Activated naive CD8-positive, alpha-beta T cell treated with anti-CD3 and anti-CD28 coated beads for 36 hours (primary cell): ENCODE measurements at places on chromosomes 13 and 19. TPM values are rescaled to one million over a fixed set of nuclear protein-coding genes. Genes with fewer than 3 reads are reported as not detected.

- peak; percentile 38 for DNase-seq
These were observed 5.6 kb downstream of the GFY start for GRCh38 chr19:49430678-49431329.

DNA sequence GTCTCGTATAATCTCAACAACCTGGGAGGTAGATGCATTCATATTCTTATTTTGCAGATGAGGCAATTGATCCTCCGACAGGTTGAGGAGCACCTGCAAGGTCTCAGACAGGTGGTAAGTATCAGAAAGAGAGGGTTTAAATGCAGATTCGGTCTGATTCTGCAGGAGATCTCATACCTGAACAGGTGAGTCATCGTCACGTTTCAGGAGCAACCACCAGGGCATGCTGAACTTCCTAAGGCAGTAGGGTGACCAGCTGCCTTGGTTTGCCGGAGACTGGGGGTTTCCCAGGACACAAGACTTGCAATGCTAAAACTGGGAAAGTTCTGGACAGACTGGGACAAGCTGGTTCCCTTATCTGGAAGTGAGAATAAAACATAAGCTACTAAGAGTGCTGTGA lies 68.8 kb upstream of the TSHZ3 start:
- no peak for DNase-seq

GRCh38 chr13:36870050-36870692 lies 49.9 kb downstream of the SMAD9 start:
- no peak for DNase-seq

DNA sequence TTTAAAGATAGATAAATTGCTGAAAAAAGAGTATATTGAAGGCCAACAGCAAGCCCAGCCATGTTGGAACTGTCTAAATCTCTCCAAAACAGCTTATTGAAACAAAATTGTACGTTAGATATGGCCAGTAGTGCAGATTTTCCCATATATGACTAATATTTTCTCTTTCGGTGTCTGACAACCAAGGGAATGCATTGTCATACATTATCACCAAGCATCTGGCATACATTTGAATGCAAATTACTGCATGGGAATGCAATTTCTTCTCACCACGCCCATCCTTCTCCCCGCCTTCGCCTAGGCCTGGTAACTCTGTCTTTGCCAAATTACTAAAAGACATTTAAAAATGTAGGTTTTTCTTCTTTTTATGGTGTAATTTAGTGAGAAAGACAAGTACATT lies 32.5 kb upstream of the IRS2 start:
- DNase-seq, result no peak

DNA sequence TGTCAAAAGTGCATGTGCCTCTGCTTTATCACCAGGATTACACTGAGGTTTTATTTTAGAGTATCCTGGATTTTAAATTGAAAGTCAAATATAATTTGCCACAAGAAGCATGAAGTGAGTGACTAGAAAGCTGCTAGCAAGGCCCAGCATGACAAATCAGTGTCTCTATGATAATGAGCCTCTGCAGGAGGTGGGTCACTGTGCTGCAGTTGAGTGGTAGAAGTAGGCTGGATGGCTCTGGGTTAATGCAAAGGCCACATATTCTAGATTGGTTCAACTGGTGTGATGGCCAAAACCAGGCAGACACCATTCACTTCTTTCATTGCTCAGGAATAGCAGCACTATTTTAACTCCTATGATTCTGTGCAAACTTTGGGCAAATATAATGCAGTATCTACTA lies 491.5 kb downstream of the OLFM4 start:
- DNase-seq, result no peak

GRCh38 chr19:15123900-15124299 lies 16.7 kb downstream of the SYDE1 start:
- no peak for DNase-seq

DNA sequence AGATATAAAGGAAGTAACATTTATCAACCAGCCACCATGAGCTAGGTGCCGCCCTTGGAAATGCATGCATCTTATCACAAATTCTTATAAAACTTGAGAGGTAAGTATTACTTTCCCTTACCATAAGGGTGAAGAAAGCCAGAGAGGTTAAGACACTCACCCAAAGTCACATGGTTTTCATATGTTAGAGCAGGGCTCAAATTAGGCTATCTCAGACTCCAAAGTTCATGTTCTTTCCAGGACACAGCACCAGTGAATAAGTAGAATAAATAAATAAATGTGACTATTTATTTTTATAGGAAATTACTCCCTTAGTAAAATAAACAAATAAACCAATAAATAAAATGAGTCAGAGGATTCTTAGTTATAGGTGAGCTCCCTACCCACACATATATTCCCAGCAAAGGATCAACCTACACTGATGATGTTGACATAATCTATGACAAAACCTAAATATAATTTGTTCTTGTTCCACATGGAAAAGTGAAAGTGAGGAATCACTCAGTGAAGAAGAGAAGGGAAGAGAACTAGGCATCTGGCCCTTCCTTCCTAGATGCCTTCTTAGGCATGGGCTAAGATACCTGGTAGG lies 27.2 kb downstream of the SPRY2 start:
- DNase-seq, result no peak

GRCh38 chr13:94419925-94420305 lies 59.6 kb downstream of the DCT start:
- no peak for DNase-seq

DNA sequence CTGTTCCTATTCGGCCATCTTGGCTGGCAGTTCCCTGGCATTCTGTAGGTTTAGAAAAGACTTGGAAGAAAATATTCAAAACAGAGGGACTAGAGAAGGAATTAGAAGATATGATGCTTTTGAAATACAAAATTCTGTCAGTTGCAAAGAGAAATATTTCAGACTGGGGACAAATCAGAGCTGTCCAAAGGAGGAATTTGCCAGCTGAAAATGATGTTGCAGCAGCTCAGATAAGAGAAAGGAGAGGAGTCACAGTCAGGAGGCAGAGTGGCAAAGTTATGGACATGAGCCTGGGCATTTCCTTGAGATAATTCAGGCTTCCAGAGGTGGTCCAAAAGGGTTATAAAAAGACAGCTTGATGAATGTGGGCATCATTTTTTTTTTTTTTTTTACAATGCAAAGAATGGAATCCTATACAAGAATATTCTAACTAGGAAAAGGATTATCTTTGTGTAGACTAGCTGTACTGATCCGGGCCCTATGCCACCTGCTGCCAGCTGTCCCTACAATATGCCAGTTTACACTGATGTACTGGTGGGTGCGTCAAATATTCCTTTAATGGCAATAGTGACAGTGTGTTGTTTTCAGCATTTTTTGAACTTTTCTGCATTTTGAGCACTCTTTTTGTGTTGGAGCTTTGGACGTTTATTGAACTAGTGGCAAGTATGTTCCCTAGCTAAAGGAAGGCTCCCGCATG lies 31.8 kb upstream of the CBY2 start:
- no peak for DNase-seq

GRCh38 chr19:12202250-12202649 lies 39.4 kb downstream of the ZNF136 start:
- DNase-seq, result peak; percentile 48

GRCh38 chr19:50695251-50696093 lies 24.1 kb downstream of the SHANK1 start:
- DNase-seq, result peak; percentile 52

- DNase-seq, result no peak
These were observed 676 bp upstream of the POLRMT start for GRCh38 chr19:633786-634639.

GRCh38 chr19:27966390-27966816 lies 1246.5 kb downstream of the UQCRFS1 start:
- DNase-seq, result no peak

- DNase-seq, result no peak
These were observed 25.0 kb downstream of the LRCH1 start for GRCh38 chr13:46577696-46578589.

GRCh38 chr13:30616927-30617314 lies 799 bp upstream of the USPL1 start:
- peak; percentile 56 for DNase-seq

- DNase-seq, result no peak
These were observed 13.6 kb downstream of the DLEU7 start for GRCh38 chr13:50829896-50830295.

DNA sequence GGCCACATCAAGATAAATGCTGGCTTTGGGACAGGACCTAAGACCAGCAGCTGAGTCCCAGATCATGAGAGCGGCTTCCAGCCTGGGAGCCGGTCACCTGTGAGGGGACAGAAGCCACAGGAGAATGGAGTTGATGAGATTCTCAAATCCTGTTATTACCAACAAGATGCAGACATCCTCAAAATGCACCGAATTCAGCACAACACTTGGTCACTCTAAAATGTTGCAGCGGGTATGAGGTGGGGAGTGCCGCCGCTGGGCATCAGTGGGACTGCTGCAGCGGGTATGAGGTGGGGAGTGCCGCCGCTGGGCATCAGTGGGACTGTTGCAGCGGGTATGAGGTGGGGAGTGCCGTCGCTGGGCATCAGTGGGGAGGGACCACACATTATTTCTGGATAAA lies 21.2 kb downstream of the RANBP3 start:
- DNase-seq, result no peak

- no peak for DNase-seq
These were observed 24.4 kb upstream of the DOCK9 start for GRCh38 chr13:99002172-99002710.

GRCh38 chr13:44758630-44759383 lies 182.7 kb upstream of the TSC22D1 start:
- no peak for DNase-seq

DNA sequence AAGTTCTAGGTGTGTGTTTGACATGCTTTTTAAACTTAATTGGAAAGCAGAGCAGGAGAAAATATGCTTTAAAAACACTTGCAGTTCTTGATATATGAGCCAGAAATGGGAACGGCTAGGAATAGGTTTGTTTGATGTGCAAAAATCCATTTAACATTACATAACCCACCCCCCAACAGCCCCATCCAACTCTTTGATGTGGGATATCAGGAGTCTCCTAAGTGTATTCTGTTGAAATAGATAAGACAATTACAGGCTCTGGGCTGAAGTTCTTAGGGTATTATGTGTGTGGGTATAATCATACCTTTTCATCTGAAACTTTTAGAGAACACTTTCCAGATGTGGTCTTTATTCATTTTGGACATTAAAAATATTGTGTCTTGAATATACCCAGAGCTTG lies 240.4 kb upstream of the CSNK1A1L start:
- no peak for DNase-seq

DNA sequence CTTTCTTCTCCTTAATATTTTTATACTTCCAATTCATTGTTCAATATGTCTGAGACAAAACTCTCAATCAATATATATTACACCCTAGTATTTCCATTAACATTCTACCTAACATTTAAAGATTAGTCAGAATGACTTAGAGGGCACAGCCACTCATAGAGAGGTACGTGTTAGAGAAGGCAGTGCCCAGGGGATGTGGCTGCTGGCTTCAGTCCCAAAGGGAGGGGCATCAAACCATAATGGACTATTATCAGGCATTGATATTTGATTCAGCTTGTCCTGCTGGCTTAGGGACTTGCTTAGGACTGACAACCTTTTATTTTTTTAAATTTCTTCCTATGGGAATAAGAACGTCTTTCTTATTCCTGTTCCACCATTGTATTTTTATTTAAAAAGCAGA lies 1392.0 kb upstream of the ATXN8OS start:
- DNase-seq, result no peak

GRCh38 chr13:111922086-111922485 lies 144.9 kb upstream of the SOX1 start:
- no peak for DNase-seq

DNA sequence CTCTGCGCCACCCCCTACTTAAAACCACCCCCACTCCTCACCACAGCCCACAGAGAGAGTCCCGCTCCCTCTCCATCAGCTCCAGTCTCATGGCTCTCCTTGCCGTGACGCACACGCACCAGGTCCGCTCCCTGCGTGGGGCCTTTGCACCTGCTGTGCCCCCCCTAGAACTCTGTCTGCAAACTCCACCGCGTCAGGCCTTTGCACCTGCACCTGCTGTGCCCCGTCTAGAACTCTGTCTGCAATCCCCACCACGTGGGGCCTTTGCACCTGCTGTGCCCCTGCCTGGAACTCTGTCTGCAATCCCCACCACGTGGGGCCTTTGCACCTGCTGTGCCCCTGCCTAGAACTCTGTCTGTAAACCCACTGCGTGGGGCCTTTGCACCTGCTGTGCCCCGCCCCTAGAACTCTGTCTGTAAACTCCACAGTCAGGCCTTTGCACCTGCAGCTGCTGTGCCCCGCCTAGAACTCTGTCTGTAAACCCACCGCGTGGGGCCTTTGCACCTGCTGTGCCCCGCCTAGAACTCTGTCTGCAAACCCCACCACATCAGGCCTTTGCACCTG lies 4.2 kb downstream of the SHC2 start:
- DNase-seq, result no peak

DNA sequence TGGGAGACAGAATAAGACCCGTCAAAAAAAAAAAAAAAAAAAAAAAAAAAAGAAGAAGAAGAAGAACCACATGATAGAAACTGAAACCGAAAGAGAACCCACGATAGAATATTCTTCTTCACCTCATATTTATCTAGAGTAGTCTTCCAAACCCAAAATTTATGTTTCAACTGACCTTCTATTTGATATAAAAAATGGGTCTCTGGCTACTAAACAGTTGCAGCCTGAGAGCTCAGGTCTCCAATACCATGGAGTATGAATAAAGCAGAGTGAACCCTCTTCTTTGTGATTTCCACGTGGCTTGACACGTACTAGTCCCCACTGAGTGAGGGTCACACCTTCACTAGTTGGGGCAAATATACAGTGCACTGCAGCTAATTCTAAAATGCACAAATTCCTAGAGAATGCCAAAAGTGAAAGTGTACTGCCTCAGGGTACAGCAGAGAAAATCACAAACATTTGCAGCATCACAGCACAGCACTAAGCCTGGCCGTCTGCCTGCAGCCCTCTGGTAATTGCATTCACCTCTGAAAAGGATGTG lies 30.8 kb upstream of the RFC3 start:
- peak; percentile 1 for DNase-seq

GRCh38 chr13:21012841-21013681 lies 48.3 kb downstream of the LATS2 start:
- DNase-seq, result no peak

- no peak for DNase-seq
These were observed 47.4 kb downstream of the STOML3 start for GRCh38 chr13:38943231-38943630.

DNA sequence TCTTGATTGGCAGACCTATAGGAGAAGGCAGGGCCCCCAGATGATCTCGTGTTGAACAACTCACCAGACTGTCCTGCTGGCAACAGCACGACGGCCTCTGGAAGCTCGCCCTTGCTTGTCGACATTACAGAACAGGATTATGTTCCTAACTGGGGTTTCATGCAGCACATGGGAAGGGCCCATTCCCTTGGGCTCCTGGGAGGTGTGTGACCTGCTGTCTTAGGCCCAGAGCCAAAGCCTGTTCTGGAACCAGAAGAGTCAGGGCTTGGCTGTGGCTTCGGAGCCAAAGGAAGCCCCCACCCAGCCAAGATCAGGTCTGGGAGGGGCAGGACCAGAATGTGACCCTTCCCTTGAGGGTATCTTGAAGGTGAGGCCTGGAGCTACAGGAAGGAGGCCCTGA lies 36.9 kb downstream of the RGCC start:
- DNase-seq, result no peak

GRCh38 chr13:27617881-27618321 lies 2.4 kb downstream of the LNX2 start:
- DNase-seq, result no peak

Gene MTUS2
- not detected for total RNA-seq

Gene C19orf67
- total RNA-seq, result not detected

Gene CYP2A6
- not detected for total RNA-seq

Gene MEIOSIN
- total RNA-seq, result 0.08 TPM
